Adipocyte (in vitro differentiated cells): ENCODE measurements at places on chromosomes 11 and 22.

DNA sequence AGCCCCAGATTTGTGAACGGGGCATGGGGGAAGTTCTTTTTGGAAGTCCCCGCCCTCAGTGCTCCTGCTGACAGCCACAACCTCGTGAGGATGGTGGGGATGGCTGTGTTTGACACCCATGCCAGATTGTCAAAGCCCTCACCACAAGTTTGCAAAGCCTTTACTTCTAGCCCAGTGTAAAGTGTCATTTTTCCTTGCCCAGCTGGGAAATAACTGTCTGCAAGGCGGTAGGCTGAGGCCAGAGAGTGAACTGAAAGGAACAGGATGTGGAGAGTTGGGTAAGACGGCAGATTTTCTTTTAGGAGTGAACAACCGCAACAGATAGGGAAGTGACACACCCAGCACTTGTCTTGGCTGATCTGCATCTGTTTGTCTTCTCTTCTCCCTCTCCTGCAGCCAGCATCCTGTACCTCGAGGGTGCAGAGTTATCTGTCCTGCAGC is 13.6 kb downstream of the IL17RA start:
- no peak for DNase-seq

- DNase-seq = no peak
Measured at GRCh38 chr22:33674357-33674756, 245.9 kb downstream of the LARGE1 start.

DNA sequence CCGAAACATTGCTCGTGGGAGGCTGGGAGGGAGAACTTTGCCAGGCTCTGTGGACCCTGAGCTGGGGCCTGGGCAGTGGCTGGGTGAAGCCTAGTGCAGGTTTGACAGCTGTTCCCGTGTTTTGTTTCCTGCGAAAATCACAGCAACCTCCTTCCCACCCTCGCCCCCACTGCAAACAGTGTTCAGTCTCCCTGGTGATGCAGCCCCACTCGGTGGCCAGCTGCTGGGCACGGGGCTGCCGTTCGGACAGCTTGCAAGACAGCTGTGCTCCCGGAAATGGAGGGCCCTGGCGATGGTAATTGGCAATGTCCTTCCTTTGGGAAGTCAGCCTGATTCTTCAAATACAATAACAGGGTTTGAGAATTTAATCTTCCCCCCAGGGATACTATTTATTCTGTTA is 10.4 kb upstream of the GAL start:
- DNase-seq = no peak

DNA sequence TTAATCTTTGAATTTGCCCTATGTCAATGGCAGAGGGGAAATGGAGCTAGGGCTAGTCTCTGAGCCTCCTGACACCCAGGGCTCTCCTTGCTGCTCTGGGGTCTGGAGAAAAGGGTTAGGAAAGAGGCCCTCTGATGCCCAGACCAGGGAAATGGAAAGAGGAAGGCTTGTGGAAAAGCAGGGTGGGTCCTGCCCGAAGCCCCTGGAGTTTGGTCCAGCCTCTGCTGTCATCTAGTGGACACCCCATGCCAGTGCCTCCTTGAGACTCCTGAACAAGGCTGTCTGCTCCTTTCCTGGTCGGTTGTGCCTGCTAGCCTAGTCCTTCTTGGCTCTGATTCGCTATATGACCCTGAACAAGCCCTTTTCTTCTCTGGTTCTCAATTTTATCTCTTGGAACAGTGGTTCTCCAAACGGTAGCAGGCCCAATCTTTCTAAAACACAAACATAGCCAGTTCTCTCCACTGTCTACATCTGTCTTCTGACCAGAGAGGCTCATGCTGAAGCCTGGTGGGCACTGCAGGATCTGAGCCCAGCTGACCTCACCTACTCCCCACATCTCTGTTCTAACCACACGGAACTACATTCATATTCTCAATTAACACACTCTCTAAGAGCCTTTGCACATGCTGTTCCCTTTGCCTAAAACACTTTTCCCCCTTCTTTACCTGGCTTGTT is 8.8 kb upstream of the PLA2G3 start:
- peak; percentile 91 for DNase-seq

- no peak for DNase-seq
Measured at GRCh38 chr11:98136357-98136756, 884.4 kb upstream of the CNTN5 start.

GRCh38 chr11:46176421-46176820 is 55.2 kb upstream of the PHF21A start:
- DNase-seq = no peak

DNA sequence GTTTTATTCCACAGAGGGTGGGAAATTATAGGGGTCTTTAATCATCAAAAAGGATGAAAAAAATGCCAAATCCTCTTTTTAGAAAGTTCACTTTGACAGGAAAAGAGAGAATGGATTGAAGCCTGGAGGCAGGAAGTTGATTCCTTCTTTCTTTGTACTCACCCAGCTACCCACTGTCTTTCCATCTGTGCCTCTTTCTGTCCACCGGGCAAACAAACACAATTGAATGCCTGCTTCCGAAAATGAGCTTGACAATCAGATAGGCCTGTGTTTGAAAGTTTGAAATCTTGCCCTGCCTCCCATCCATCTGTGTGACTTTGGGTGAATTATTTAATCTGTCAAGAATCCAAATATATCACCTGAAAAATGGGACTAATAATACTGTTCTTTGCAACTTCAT is 81.1 kb downstream of the SCN3B start:
- DNase-seq = no peak

- no peak for DNase-seq
Measured at GRCh38 chr22:24426851-24427499, 424 bp upstream of the ADORA2A start.

- DNase-seq = no peak
Measured at GRCh38 chr22:17397756-17398547, 28.7 kb downstream of the CECR2 start.

DNA sequence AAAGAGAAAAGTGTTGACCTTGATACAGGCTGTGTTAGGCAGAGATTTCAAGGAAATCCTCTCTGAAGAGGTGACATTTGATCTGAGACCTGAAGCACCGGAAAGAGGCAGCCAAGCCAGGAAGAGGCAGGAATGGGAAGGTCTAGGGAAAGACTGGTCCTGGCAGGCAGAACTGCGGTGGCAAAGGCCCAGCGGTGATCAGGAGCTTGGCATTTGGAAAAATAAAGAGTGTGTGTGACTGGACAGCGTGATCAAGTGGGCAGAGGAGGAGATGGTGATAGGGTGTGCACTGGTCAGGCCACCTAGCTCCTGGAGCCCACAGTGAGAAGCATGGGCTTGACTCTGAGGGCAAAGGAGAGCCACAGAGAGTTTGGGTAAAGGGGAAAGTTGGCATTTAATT is 27.2 kb upstream of the GAB4 start:
- no peak for DNase-seq
